ENCODE measurements at places on chromosomes 12 and 14. TPM values are rescaled to one million over a fixed set of nuclear protein-coding genes. Genes with fewer than 3 reads are reported as not detected.

The MAP1LC3B2 gene
- total RNA-seq: 1.2 TPM

The TPH2 gene
- not detected for total RNA-seq

The VWF gene
- total RNA-seq: 0.26 TPM

The GPR65 gene
- 0.17 TPM for total RNA-seq

The DUSP16 gene
- 15.2 TPM for total RNA-seq

The ADGRD1 gene
- 7.3 TPM for total RNA-seq

Data from fibroblast of lung (primary cell).